ENCODE measurements at places on chromosomes 11 and 22. TPM values are rescaled to one million over a fixed set of nuclear protein-coding genes. Genes with fewer than 3 reads are reported as not detected.

The TRPM5 gene
- 2.1 TPM for polyA plus RNA-seq

The OR2AG1 gene
- not detected for polyA plus RNA-seq

DNA sequence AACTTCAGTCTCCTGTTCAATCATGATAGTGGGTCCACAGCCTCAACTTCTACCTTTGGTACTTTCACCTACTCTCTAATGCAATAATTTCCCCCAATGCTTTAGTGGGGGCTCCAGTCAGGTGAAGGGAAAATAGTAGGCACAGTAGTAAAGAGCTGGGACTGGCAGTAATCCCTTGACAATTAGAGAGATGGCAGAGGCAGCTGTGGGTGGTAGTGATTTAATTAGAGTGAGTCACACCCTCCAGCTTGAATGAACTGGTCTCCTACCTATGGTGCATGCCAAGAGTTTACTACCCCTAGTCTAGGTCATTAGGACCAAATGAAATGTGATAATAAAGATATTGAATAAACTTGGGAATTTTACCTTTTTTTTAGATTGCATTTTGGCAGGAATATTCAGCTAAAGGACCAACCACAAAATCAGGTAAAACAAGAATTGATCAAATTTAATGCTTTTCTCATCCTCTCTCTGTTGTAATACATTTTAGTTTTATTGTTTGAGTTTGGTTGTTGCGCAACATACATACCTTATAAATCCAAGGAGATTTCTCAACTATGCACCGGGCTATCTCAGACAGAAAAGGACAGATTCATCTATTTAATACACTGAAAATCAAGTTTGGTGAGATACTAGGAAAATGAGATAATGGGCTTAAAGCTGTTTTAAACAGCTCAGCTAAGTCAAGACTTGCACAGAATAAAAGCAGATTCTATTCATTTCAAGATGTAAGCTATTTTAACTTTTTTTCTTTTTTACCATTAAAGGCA is 9.0 kb downstream of the PRRG4 start:
- DNase-seq: no peak

- no peak for DNase-seq
Observed at GRCh38 chr11:134150195-134150903, 73.4 kb downstream of the NCAPD3 start.

DNA sequence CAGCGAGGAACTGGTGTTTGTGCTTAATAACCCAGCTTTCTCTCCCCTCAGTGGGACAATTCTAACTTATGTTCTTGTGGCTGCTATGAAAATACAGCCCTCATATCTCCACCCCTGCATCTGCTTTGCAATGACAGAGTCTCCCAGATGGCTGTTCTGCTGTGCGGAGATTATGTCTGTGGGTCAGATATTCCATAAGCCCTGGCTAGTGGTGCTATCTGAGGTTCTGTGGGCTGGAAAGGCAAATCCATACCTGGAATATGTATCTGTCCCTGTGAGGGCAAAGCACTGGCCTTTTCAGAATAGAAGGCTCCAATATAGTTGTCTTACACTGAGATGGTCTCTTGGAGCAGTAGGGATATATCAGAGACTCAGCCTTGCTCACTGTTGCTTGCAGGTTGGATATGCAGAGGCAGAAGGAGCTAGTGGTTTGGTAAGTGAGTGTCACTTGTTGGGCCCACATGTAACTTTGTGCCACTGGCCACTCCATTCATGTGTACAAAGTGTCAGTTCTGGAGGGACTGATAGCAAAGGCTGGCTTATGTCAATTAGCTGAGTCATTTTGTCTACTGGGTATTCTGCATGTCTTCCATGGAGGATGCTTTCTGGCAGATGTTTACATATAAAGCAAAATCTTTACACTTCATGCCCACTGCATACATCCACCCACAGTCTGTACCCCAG is 246.6 kb downstream of the FAM76B start:
- DNase-seq: no peak

- no peak for DNase-seq
Observed at GRCh38 chr11:65814131-65814985, 19.4 kb upstream of the SNX32 start.

DNA sequence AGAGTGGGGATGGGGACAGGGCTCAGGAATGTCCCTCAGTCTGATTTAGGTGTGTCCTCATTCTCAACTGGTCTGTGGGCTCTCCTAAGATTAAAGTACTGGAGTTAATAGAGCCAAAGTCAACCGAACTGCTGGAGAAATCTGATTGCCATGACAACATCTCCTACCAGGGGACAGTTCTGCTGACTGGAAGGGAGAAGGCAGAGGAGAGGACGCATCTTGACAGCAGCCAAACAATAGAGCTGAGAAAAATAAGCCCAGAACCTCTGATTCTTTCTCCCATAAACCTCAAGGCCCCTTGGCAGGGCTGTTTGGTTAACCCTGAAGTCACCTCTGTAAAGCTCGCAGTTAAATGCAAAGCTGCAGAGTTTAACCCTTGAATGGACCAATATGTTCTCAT is 2.8 kb downstream of the KCTD14 start:
- DNase-seq: no peak

- no peak for DNase-seq
Observed at GRCh38 chr11:113577356-113578032, 102.3 kb upstream of the DRD2 start.

DNA sequence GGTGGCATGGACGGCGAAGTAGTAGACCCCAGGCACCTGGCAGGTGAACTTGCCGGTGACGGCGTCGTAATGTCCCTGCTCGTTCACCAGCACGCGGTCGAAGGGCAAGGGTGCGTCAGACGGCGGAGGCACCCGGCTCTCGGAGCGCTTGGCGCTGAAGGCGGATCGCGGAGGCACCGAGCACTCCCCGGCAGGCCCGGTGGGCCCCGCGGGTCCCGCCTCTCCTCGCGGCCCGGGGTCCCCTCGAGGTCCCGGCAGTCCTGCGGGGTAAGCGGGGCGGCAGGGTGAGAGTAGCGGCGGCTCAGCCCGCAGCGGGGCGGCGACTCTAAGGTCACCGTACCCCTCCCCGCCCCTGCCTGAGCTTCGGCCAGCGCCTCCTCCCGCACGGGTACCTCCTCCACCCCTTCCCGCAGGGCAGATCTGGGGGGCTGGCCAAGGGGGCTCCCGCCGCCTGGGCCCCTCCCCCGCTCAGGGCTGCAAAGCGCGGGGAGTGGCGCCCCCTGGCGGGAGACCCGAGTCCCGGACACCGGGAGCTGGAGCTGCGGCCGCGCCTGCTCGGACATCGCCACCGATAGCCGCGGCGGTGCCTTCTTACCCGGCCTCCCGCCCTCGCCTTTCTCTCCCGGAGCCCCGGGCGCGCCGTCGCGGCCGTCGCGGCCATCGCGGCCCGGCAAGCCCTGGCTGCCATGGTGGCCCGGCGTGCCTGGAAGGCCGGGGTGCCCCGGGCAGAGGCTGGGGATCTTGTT is 921 bp downstream of the C1QTNF5 start:
- no peak for DNase-seq

The XKR3 gene
- not detected for polyA plus RNA-seq

The GPHA2 gene
- 1.6 TPM for polyA plus RNA-seq

The EIF1AD gene
- 31.3 TPM for polyA plus RNA-seq

GRCh38 chr11:73510877-73511276 is 87.0 kb downstream of the FAM168A start:
- DNase-seq: no peak

GRCh38 chr11:3021125-3021524 is 29.0 kb upstream of the NAP1L4 start:
- DNase-seq: no peak

GRCh38 chr22:25110846-25111578 is 88.6 kb upstream of the CRYBB3 start:
- DNase-seq: peak; percentile 88

DNA sequence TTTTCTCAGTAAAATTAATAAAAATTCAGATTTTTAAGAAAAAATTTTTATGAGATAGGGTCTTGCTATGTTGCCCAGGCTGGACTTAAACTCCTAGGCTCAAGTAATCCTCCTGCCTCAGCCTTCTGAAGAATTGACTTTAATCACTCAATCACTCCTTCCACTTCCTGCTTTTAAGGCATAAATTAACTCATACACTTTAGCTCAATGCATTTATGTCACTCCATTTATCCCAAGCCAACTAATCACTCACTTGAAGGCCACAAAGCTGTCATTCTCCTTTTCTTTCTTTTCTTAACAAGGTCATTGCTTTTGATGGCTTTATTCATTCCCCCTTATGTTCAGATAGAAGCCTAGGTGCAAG is 877 bp downstream of the ALG9 start:
- no peak for DNase-seq

DNA sequence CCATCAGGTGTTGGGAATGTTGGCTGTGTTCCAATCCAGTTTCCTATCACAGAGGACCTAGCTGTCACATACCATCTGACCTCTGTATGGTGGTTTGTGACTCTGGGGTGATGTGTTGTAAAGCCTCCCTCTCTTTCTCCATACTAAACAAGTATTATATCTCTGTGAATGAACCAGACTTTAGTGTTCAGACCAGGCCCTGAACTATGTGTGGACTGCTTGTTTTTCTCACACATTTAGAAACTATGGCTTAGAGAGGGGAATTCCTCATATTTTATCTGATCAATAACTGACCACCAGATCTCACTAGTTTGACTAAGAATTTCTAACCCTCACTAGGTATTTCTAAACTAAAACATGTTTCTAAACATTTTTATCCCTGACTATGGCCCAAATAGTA is 17.5 kb downstream of the NCR3LG1 start:
- DNase-seq: no peak

The CCDC116 gene
- polyA plus RNA-seq: 0.22 TPM

The OR52H1 gene
- not detected for polyA plus RNA-seq

DNA sequence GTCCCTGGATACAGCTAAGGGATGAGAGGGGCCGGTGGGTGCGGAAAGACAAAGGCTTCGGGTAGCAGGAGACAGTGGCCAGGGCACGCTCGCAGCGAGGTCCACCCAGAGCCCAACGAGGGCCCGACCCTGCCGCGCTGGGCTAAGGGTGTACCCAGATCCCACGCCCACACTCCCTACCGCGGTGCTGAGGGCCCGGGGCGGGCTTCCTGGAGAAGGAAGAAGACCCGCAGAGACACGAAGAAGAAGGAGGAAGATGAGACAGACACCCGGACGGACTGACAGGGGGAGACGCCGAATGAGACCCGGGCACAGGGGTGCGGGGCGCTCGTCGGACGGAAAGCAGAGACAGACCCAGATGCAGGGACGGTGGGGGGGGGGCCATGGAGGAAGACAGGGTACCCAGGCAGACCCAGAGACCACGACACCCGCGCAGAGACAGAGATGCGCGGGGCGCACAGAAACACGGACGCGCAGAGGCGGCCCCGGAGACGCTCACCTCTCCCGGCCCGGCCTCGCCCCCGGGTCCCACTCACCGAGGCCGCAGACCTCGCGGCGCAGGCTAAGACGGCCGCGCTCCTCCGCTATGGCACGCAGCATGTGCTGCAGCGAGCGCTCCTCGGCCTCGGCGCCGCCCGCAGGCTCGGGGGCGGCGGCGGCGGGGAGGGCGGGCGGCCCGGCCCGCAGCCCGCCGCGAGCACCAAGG is 437 bp downstream of the KIAA0930 start:
- DNase-seq: no peak

GRCh38 chr11:27451244-27451965 is 21.2 kb downstream of the LGR4 start:
- no peak for DNase-seq

The SLC22A8 gene
- polyA plus RNA-seq: 29.0 TPM

GRCh38 chr22:27867085-27867952 is 51.7 kb downstream of the PITPNB start:
- DNase-seq: no peak

- no peak for DNase-seq
Observed at GRCh38 chr22:23264610-23265367, 84.5 kb downstream of the BCR start.

GRCh38 chr22:27022274-27022895 is 365.0 kb downstream of the MIAT start:
- no peak for DNase-seq

GRCh38 chr22:46829117-46829891 is 66.9 kb downstream of the TBC1D22A start:
- no peak for DNase-seq

DNA sequence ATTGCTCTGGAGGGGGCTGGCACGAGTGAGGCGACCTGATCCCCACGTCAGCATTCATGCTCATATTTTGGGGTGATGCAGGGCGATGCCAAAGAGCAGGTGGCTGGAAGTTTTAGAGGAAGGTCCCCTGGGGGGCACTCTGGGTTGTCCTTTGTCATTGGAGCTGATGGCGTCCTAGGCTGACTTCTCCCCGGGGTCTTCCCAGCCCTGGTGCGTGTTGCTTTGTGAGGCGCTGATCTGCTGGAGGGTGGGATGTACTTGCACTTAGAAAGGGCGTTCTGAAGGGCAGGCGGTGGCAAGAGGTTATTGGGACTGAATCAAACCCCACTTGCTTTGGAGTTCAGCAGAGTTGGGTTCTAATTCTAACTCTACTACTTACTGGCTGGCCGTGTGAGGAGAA is 313.3 kb downstream of the NTM start:
- DNase-seq: no peak

GRCh38 chr11:122979103-122979814 is 2.4 kb downstream of the BSX start:
- DNase-seq: no peak

DNA sequence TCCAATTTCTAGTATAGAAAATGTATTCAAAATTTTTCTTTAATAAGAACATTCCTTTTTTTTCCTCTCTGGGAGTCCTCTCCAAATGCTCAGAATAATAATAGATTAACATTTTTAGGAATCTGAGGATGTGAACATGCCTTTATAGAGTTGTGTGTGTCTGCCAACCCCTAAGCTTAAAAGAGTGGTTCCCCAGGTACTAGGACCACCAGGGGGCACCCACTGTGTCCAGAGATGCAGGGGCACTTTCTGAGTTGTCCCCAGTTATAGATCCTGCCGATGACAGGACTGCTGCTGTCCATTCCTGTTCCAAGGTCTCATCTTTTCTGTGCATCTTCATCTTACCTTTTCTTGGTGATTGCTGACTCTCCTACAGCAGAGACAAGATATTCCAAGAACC is 27.0 kb upstream of the MICAL2 start:
- DNase-seq: no peak

The PANX2 gene
- polyA plus RNA-seq: 1.1 TPM

DNA sequence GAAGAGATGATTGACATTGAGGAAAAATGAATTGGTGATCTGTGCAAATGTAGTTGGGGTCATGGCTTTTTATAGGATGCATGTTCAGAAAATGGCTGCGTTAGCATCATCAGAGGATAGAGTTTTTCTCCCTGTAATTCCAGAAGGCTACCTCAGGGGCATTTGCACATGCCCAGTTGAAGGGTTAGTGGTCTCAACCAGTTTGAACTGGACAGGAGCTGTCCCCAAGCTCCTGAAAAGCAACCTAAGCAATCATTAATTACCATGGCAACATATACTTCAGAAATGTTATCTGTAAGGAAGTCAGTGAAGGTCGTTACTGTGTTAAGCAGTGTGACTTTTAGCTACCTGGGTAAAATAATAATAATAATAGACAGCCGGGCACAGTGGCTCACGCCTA is 29.3 kb downstream of the TUG1 start:
- no peak for DNase-seq

The MS4A4A gene
- 4.7 TPM for polyA plus RNA-seq

- no peak for DNase-seq
Observed at GRCh38 chr11:62340269-62340901, 3.1 kb downstream of the ASRGL1 start.

GRCh38 chr22:46628756-46629155 is 8.6 kb downstream of the GRAMD4 start:
- no peak for DNase-seq

The CKAP5 gene
- 95.4 TPM for polyA plus RNA-seq

The MUC2 gene
- polyA plus RNA-seq: not detected

The OR10A2 gene
- not detected for polyA plus RNA-seq

GRCh38 chr11:70335511-70335910 is 62.8 kb upstream of the CTTN start:
- DNase-seq: no peak
